ENCODE measurements at places on chromosomes 13 and 19.

DNA sequence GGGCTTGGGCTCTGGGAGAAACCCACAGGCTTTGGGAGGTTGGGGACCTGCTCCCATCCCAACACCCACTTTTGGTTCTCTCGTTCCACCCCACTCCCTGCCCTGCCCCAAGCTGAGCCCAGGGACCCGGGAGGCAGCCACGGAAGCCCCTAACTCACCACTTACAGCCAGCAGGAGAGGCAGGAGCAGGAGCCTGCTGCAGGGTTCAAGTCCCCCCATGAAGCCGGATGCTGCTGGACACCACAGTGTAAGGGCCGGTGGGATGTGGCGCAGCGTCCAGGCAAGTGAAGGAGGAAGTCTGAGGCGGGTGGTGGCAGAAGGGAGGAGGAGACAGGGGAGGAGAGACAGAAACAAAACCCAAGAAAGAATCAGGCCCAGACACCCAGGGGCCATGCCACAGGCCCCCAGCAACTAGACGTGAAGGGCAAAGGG is at the start of gene TYROBP:
TSS of gene TYROBP (minus strand) at position 286 of the 432 bp plus-strand sequence. CDS start at position 219, 67 bp downstream.
- no peak for DNase-seq

DNA sequence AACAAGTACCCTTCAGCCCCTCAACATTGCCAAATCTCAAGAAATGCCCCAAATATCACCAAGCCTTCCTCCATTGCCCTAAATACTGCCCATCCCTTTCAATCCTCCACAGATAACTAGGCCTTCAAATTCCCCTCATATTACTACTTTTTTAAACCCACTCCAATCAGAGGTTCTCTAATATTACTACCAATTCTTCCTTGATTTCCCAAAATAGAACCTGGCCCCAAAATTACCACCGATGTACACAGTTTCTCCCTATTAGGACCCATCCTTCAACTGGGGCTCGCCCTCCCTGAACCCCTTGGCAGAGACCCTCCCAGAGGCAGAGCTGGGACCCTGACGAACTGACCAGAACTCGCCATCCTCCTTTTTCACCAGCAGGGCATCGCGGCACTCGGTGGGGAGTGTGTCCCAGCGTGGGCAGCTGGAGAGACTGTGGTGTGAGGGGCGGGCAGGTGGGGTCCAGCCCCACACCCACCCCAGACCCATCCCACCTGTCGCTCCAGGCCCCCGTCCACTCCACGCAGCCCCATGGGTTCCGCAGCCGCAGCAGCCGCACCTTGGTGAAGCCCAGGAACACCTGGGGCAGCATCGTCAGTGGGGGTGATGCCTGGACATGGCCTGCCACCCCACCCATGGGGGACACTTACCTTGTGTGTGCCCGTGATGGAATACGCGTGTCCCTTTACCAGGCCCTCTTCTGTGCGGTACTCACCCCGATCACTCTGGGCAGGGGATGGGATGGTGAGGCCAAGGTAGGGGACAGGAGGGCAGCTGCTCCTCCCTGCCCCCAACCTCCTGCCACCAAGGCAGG is 6.1 kb downstream of the CAPN12 start:
- no peak for DNase-seq

- no peak for DNase-seq
These were observed 481.9 kb downstream of the GPC6 start for GRCh38 chr13:93708308-93709075.

DNA sequence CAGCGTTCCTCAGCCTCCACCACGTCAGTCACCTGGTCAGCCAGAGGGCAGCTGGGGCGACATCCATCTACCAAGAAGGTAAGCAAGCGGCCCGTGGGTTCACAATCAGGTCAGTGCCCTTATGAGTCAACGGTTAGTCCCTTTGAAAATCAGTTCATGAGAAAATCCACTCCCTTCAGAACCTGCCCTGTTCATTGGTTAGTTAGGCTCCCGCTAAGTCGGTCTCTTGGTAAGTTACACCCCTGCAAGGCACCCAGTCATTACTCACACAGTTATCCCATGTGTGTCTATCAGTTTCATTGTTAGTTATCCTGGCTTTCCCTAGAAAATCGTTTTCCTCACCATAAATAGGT is 564 bp downstream of the SIGLECL1 start:
- no peak for DNase-seq

- no peak for DNase-seq
These were observed 7.6 kb downstream of the POU4F1 start for GRCh38 chr13:78595495-78596398.

- DNase-seq: no peak
These were observed 450.8 kb downstream of the HS6ST3 start for GRCh38 chr13:96540670-96541069.

DNA sequence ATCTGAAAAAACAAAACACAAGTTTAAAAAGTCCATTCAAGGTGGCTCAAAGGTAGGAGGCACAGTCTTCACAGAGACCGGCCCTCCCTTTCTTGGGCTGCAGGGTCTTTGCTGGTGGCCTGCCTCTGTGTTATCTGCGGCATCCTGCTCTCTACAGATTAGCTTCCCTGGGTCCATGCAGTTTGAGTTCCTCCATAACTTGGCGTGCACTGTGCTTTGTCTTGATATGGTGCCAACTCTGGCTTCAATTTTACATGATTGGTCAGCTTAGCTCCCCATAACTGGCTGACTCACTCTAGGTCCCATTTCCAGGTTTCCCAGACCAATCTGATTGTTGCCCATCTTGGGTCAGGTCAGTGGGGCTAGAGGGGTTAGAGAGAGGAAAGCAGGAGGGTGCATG is 41.8 kb downstream of the TPT1 start:
- DNase-seq: no peak
